Colonic mucosa (tissue), 4 donors: ENCODE measurements at places on chromosomes 5 and 9.

- DNase-seq = no peak
Measured at GRCh38 chr5:125481506-125482465, 735.3 kb upstream of the ZNF608 start.

- no peak for DNase-seq
Measured at GRCh38 chr9:38662763-38663593, 42.6 kb upstream of the ANKRD18A start.

GRCh38 chr9:78236551-78236910, 656 bp downstream of the CEP78 start:
- no peak for DNase-seq

- DNase-seq = no peak
Measured at GRCh38 chr9:95581900-95582299, 65.1 kb upstream of the PTCH1 start.

GRCh38 chr5:94901191-94901979, 282.9 kb downstream of the SLF1 start:
- DNase-seq = no peak

GRCh38 chr5:179504600-179505396, 45.6 kb upstream of the RUFY1 start:
- DNase-seq = no peak

DNA sequence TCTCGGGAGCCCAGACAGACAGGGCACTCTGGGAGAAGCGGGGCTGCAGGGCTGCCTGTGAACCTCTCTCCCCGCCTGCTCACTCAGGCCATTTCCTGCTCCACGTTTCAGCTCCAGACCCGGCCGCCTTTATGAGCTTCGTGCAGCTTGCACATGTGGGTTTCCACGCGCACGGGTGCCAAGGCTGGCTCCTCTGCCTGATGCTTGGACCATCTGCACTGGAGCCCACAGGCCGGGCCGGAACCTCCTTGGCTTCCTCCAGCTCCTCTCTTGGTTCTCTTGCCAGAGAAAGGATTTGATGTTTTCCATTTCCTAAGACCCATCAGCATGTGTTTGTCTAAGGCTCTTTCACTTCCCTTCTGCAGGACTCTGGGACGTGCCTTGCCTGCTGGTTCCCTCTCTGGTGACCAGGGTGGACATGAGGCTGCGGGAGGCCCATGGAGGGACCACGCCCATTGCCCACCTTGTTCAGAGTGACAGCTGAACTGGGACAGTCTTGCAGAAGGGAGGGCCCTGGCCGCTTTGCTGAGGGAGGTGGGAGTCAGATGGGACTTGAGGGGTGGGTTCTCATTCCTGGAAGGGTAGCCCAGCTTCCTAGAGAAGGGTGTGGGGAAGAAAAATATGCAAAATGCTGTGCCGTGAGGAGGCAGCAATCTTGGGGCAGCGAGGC, 23.3 kb upstream of the COL5A1 start:
- no peak for DNase-seq

- DNase-seq = no peak
Measured at GRCh38 chr9:25418974-25419373, 259.3 kb downstream of the TUSC1 start.

DNA sequence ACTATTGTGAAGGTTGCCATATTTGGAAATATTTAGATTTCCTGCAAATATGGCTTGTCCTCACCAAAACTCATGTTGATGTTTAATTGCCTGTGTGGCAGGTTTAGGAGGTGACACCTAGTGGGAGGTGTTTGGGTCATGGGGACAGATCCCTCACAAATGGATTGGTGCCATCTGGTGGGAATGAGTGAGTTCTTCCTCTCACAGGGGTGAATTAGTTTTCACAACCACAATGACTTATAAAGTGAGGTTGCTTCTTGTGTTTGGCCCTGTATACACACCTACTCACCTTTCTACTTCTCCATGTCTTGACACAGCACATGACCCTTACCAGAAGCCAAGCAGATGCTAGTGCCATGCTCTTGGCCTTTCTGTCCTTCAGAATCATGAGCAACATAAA, 41.1 kb downstream of the ISOC1 start:
- DNase-seq = no peak

GRCh38 chr5:169460123-169460522, 123.5 kb upstream of the SPDL1 start:
- no peak for DNase-seq

DNA sequence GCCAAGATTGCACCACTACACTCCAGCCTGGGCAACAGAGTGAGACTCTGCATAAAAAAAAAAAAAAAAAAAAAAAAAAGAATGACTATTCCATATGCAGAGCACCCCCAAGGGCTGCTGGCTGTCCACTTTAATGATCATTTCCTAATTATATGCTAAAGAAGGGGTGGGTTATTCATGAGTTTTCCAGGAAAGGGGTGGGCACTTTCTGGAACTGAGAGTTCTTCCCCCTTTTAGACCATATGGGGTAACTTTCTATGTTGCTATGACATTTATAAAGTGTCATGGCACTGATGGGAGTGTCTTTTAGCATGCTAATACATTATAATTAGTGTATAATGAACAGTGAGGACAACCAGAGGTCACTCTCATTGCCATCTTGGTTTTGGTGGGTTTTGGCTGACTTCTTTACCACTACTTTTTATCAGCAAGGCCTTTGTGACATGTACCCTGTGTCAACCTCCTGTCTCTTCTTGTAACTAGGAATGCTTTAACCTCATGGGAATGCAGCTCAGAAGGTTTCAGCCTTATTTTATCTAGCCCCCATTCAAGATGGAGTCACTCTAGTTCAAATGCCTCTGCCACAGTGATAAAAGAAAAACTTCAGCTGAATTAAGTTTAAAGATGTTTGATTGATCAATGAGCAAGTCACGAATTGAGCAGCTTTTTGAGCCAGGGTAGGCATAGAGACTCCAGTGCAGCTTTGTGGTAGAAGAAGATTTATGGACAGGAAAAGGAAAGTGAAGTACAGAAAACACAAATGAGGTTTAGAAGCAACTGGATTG, 7.1 kb upstream of the NANS start:
- no peak for DNase-seq
